ENCODE measurements at places on chromosomes 11 and 22.

- no peak for DNase-seq
Observed at GRCh38 chr11:68137833-68138232, 16.6 kb upstream of the CHKA start.

DNA sequence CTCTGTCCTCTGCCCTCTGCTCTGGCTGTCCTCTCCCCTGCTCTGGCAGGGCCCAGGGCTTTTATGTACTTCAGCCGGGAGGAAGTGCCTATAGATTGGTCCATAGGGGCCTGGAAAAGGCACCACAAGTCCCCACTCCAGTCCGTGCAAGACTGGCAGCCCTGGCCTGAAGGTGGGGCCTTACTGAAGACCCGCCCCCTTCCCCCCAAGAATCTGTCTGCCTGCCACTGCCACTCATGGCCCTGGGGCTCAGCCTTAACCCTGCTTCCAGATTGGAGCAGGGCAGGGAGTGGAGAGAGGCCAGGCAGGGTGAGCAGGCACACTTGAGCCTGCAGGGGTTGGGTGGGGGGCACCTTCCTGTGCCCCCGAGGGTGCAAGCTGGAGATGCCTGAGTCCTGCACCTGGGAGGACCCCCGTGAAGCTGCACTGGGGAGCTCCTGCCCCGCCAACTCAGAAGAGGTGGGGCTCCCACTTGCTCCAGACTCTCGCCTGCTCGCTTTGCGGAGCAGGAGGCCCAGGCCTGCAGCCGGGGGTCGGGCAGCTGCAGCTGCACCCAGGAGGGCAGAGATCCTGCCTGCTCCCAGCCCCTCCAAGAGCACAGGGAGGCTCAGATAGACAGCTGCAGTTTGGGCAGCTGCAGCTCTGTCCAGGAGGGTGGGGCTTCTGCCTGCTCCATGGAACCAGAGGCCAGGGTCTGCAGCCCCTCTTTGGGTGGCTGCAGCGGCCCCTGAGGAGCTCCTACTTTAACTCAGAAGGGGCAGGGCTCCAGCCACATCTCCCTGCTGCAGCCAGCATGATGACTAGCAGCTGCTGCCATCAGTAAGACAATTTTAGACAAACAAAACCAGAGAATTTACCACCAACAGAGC is 51.0 kb upstream of the SC5D start:
- no peak for DNase-seq

DNA sequence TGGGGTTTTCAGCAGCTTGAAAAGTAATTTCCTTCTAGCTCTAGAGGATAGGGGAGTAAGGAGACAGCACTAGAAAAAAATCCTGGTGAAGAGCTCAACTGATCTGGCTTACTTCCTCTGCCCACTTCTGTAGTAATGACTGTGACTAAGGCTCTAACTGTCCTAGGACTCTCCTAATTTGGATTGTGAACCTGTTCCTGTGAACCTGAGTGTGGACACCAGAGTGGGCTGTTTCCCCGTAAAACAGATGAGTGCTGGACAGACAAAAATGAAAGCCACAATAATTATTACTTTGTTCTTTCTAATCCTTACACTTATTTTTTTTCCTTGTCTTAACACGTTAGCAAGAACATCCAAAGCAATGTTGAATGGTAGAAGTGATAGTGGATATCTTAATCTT is 154.1 kb downstream of the AASDHPPT start:
- DNase-seq, result no peak

GRCh38 chr11:65356394-65356972 is 1.9 kb downstream of the TIGD3 start:
- no peak for DNase-seq

DNA sequence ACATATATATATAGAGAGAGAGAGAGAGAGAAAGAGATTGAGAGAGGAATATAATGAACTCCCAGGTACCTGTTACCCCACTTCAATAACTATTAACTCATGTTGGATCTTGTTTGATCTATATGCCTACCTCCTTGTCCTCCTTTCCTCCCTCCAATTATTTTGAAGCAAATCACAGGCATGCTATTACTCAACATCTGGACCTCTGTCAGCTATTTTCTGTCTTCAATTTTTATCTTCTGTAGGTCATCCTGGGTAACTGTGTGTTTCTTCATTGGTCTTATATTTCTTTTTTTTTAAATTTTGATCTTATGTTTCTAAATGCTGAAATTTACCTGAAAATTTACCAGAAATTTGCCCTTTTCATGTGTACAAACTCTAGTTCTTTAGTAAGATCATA is 24.8 kb downstream of the UVRAG start:
- DNase-seq, result no peak

GRCh38 chr22:23500508-23501260 is 79.4 kb downstream of the IGLL1 start:
- DNase-seq, result no peak

GRCh38 chr11:28518825-28519224 is 410.6 kb downstream of the METTL15 start:
- DNase-seq, result no peak

- DNase-seq, result peak; percentile 93
Observed at GRCh38 chr22:18077639-18078328, at the start of gene PEX26. Gene PEX26, plus strand, starts transcription at chr22:18077990. Its CDS starts 387 bp downstream, at chr22:18078377.

- DNase-seq, result no peak
Observed at GRCh38 chr11:1222491-1223345, at the start of gene MUC5B. Gene MUC5B, plus strand, starts transcription at chr11:1223066. Its CDS starts 58 bp downstream, at chr11:1223124.

DNA sequence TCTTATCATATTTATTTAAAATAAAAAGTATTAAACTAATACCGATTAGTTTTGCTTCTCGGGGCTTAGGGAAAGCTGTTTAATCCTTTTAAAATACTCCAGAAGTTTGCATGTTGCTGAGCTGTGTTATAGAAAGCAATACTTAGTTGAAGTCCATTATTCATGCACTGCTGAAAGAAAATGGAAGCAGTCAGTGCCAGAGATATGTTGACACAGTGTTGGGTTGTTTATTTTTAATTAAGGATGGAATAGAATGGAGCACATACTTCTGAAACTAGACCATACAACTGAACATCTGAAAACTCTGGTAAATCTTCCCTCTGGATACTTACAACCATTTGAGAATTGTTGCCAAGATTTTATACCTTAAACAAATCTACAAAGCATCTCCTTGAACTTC is 282.7 kb upstream of the CCDC179 start:
- no peak for DNase-seq

DNA sequence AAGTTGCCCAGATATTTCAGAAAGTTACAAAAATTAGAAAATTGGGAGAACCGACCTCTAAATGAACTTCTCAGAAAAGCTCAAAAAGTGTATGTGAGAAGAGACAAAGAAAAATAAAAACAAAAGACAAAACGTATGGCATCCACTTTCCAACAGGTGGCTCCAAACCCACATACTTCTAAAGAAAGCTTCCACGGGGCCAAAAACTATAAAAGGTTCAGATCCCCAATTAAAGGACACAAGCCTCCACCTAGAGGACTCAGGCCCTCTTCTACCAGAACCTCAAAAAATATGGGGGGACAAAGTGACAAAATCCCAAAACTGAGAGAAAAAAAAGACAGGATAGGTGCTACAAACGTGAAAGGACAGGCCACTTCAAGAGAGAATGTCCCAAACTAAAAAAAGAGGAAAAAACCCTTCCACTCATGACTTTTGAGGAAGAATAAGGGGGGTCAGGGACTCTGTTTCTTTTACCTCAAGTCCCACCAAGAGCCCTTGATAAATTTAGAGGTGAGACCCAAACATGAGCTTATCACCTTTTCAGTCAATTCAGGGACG is 8.8 kb downstream of the SCGB2A1 start:
- no peak for DNase-seq

- DNase-seq, result no peak
Observed at GRCh38 chr22:30996462-30996861, 27.4 kb downstream of the TUG1 start.

DNA sequence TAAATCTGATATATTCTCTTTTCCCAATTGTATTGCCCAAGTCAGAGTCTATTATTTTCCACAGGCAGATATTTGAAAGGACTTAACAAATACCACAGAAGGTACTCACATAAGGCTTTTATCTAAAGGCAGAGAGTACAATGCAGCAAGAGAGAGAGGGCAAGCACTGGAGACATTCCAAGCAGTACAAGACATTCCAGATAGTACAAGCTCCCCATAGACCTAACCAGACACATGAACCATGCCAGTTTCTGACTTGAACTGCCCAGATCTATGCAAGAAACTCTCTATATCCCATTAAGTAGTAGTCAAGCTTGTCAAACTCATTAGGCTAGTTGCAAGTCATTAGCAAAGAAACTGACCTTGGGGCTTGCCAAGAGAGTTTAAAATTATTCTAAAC is 11.2 kb upstream of the MS4A6E start:
- no peak for DNase-seq

- no peak for DNase-seq
Observed at GRCh38 chr11:30902929-30903328, 316.8 kb upstream of the MPPED2 start.

DNA sequence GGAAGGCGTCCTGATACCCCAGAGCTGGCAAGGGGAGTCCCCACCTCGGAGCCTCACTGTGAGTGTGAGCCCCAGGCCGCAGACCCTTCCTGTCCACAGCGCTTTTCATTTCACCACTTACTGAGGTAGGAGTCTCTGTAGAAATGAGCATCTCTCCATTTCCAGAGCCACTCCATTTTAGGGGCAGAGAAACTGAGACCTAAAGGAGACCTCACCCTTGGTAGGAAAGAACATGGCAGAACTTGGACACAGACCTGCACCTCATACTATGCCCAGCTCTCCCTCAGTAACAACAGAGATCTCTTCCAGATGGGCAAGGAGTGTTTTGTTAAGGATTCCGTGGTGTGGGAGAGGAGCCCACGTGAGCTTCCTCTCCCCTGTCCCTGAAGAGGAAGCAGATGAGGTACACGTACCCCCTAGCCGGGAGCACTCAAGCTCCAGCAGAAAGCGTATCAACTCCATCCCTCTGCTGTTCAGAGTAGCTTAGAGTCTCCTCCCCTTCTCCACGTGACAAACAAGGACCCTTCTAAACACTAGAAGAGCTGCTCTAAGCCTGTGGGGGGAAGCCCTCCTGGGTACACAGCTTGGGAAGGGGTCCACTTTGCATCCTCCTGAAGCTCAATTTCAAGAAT is 532 bp upstream of the VSIG2 start:
- no peak for DNase-seq

DNA sequence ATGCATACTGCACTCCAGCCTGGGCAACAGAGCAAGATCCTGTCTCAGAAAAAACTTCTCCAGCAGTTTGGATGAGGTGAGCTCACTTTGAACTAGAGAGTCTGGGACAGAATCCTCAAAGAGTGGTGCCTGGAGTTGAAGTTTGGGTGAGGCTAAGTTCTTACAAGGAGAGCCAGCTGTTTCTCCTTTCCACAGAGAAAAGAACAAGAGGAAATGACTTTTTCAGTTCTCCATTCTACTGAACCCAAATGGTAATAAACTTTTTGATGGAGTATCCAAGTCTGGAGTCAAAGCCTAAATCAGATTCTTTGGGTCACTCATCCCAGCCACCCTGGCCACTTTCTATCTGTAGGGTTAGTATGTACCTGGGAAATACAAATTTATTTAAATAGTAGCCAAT is 102.7 kb downstream of the TRAF6 start:
- no peak for DNase-seq

DNA sequence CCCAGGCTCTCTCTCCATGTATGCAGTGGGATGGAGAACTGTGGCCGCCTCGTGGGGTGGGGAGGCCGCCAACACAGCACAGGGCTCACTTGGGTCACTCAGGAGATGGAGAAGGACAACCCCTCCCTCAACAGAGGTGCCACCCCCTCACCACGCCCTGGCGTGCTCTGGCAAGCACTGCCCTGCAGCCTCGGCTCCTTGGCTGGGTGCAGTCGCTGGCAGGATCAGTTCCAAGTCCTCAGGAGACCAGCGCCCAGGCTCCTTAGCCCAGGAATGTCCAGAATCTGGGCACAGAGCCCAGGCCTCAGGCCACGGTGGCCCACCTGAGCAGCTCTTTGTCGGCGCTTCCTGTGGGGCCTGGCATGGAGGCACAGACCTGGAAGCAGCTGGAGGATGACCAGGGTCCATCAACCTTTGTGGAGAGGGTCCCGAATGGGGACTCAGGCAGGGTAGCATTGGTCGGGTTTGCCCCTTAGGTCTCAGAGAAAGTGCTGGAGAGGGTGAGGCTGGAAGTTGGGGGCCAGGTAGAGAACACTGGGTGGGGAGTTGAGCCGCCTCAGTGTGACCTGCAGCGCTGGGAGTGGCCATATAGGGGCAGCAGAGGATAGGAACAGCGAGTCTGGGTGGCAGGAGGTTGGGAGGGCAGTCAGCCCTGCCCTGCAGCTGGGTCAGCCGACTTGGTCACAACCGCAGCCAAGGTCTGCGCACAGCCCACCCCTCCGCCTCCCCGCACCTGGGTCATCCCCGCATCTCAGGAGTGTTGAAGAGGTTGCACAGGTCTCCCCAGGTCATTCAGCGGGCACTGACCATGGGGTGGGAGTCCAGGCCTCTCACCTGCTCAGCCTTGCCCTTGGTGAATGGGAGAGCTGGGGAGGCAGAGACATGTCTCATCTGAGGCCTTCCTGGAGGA is 8.2 kb downstream of the SUSD2 start:
- no peak for DNase-seq

- DNase-seq, result no peak
Observed at GRCh38 chr22:36238373-36239149, 766 bp downstream of the APOL2 start.

DNA sequence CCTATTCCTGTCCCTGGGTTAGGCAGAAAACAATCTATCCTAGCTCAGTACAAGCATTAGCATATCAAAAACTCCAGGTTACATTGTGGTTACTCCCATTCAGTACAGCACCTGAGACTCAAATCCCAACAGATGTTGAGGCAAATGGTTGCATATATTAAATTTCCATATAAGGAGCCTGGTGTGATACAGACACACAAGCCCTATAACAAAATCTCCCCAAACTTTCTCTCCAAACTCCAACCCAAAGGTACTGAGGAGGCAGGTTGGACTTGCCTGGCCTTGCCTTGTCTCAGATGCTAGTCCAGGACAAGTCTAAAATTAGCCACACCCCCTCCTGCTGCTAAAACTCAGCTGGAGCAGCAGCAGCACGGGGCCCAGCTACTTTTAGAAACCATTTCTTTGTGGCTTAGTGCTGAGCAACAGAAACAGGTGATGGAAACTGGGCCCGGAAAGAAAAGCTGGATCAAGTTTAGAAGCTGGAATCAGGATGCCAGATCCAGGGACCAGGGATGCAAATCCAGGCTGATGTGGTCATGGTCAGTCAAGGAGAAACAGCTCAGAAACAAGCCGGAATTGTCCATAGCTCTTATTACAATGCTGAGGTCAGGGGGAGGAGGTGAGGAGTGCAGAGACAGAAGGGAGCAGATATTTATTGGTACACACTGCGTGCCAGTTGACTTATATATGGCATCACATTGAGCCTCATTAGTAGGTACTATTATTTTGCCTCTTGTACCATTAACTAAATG is 73.7 kb upstream of the AMOTL1 start:
- DNase-seq, result no peak

- DNase-seq, result no peak
Observed at GRCh38 chr11:97356144-97356543, 966.3 kb downstream of the JRKL start.

DNA sequence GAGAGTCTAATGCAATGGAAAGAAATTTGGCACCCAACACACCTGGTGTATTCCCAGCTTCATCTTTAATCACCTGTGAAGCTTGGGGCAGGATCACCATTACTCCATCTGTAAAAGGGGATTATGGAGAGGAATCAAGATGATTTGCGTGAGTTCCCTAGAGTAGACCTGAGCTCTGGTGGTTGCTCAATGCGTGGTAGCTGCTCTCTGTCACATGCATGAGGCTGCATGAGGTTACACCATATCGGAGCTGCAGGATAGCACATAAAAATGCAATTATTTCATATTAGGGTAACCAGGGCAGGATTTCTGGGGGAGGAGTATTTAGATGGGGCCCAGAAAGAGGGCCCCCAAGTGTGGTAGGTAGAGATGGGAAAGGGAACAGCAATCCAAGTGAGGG is 35.3 kb upstream of the CLMP start:
- no peak for DNase-seq

- no peak for DNase-seq
Observed at GRCh38 chr11:29343465-29344333, 673.1 kb downstream of the KCNA4 start.

Data from central memory CD8-positive, alpha-beta T cell (primary cell).